NK-92 treated with Interleukin-12 subunit alpha and Interleukin-12 subunit beta, amount 100 ng/mL, for 24 hours (cell line): ENCODE measurements at places on chromosomes 12 and 14.

GRCh38 chr12:94870511-94870910, 133.0 kb downstream of the NDUFA12 start:
- DNase-seq = no peak

DNA sequence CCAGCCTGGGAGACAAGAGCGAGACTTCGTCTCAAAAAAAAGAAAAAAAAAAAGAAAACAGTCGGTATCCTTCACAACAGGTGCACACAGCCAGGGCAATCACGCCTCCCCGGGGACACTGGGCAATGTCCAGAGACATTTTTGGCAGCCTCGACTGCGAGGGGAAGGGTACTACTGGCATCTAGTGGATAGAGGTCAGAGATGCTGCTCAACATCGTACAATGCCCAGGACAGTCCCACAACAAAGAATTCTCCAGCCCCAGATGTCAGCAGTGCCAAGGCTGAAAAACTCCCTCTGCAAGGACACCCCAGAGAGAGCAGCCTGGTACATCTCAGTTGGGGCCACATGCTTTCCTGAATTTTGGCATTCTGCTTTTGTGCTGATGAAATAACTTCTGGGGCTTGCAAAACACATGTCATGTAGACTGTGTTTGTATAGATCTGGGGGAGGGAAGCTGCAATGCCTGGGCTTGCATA, 21.5 kb downstream of the ALDH2 start:
- no peak for DNase-seq

DNA sequence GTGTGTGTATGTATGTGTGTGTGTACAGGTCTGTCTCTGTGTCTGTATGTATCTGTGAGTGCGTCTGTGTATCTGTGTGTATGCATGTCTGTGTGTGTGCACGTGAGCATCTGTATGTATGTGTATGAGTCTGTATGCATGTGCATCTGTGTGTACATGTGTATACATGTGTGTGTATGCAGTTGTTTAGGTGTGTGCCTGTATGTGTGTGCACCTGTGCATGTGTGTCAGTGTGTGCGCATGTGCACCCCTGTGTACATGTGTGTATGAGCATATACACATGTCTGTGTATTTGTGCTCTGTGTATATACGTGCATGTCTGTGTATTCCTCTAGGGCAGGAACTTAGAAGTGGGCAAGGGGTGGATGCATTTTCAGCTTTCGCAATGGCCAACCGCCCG, 116.0 kb downstream of the TMEM132C start:
- no peak for DNase-seq

- DNase-seq = no peak
Observed at GRCh38 chr12:14839262-14839661, 4.1 kb downstream of the ART4 start.

DNA sequence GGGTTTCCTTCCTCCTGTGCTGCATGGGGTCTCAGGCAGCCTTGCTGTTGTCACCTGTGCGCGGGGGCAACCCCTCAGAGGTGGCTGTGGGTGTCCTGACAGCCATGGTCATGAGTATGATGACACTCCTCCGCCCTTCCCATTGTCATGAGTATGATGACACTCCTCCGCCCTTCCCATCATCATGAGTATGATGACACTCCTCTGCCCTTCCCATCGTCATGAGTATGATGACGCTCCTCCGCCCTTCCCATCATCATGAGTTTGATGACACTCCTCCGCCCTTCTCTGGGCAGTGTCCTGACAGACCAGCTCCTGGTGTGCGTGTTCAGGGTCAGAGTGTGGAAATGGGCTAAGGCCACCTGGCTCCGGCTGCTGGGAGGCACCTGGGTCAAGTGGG, 40.0 kb downstream of the FBRSL1 start:
- no peak for DNase-seq
